ENCODE measurements at places on chromosomes 16 and 17.
A peak's percentile ranks its signal among the peaks of the same experiment; 100 is the strongest.

- no peak for DNase-seq
Observed at GRCh38 chr17:38449364-38449763, 21.1 kb downstream of the ARHGAP23 start.

DNA sequence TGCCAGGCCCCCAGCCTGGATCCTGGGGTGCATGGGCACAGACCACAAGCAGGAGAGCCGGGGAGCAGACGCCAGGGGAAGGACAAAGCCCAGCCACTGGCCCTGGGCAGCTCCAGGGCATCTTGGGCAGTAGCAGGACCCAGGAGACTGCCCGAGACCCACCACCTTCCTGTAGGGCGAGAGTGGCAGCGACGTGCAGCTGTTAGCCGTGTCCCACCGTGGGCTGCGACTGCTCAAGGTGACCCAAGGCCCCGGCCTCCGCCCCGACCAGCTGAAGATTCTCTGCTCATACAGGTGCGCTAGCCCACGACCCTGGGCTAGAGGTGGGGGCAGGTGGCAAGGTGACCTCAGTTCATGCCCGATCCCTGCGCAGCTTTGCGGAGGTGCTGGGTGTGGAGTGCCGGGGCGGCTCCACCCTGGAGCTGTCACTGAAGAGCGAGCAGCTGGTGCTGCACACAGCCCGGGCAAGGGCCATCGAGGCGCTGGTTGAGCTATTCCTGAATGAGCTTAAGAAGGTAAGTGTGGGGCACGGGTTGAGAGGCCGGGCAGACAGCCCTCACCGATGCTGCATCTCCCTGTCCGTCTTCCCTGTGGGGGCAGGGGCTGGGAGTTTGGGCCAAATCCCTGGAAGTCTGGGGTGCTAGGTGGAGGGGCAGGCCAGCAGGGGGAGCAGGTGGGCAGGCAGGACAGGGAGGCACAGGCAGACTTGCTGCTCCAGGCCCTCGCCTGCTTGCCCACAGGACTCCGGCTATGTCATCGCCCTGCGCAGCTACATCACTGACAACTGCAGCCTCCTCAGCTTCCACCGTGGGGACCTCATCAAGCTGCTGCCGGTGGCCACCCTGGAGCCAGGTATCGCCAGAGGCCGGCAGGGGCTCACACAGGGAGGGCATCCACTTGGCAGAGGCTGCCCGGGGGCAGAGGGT lies 13.5 kb upstream of the SMIM5 start:
- DNase-seq: no peak

GRCh38 chr17:50020841-50021599 lies 26.0 kb upstream of the DLX3 start:
- no peak for DNase-seq

- no peak for DNase-seq
Observed at GRCh38 chr16:178668-179015, 1.6 kb upstream of the HBQ1 start.

DNA sequence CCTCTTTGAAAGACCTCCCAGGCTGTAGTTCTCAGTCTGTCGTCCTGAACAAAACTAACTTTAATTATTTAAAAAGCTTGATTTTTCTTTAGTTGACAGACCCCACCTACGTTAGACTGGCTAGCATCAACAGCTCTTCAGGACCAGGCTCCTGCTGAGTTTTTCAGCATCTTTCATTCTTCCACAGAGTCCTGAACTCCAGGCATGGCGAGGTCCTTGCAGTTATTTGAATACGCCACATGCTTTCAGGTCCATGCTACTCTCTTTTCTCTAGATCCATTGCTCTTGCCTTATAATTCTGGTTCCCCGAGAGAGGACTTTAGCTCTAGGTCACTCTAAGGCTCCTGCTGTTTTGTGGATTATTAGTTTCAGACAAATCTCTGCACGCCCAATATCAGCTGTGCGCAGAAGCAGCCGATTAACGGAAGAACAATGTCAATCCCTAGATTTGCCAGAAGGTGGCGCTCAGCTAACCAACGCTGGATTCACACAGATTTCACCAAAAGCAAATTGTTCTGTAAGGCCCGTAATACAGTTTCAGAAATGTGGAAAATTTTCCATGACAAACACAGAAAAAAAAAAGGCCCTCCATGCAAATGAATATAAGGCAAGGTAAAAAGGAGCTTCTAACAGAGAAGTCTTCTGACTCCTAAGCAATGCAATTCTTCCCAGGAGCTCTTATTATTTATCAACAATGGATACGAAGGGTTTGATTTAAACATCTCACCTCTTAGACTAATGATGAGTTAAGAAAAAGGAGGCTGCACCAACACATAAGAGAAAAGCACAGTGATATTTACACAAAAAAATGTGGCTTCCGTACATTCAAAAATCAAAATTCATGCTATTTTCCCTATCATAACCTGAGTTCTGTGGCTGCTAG lies 33.5 kb upstream of the BCO1 start:
- peak; percentile 33 for DNase-seq
